ENCODE measurements at places on chromosomes 1 and 21. TPM values are rescaled to one million over a fixed set of nuclear protein-coding genes. Genes with fewer than 3 reads are reported as not detected.
A peak's percentile ranks its signal among the peaks of the same experiment; 100 is the strongest.

DNA sequence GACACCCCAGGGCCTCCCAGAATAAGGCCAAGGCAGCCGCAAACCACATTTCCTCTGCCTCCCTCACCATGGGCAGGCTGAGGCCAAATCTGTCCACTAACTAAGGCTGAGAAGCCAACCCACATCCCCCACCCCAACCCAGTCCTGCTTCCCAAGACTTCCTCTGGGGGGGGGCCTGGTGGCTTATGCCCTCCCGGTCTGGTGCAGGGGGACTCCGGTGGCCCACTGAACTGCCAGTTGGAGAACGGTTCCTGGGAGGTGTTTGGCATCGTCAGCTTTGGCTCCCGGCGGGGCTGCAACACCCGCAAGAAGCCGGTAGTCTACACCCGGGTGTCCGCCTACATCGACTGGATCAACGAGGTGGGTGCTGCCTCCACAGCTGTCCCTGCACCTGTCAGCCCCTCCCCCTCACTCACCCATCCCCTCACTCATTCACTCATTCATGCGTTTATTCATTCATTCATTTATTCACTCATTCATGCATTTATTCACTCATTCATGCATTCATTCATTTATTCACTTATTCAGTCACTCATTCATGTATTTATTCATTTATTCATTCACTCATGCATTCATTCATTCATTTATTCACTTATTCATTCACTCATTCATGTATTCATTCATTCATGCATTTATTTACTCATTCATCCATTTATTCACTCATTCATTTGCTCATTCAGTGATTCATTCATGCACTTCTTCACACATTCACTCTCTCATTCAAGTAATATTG, 7.3 kb downstream of the CTRC start:
- no peaks in the 10 kb centered on the region for H3K4me1 ChIP-seq
- H3K27me3 ChIP-seq: no peaks in the 10 kb centered on the region
- DNase-seq: no peak
- H3K36me3 ChIP-seq: no peaks in the 10 kb centered on the region
- H3K4me3 ChIP-seq: no peak overlapping the region

The HCRTR1 gene
- total RNA-seq: not detected

The C21orf58 gene
- total RNA-seq: 3.8 TPM

The C1QB gene
- 2,128 TPM for total RNA-seq

GRCh38 chr21:45882645-45883044, 98.9 kb upstream of the COL6A1 start:
- peaks cover 26% of the 10 kb centered on the region for H3K4me1 ChIP-seq
- H3K4me3 ChIP-seq: no peak overlapping the region
- no peaks in the 10 kb centered on the region for H3K36me3 ChIP-seq
- no peak overlapping the region for H3K27ac ChIP-seq

DNA sequence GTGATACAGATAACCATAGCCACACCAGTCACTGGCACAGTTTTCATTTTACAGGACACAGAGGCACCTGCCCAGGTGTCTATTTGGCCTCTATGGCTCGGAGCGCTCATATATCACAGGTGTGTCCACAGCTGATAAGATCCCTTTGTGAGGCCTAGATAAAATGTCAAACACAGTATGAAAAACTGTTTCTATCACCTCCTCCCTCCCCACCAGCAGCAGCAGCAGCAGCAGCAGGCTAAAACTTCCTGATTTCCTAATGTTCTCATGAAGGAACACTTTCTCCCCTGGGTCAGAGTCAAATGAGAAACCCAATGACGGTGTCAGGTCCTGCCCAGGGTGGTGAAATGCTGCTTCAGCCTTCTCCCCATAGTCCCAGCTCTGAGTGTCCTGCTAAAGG, 24.4 kb downstream of the ELAPOR1 start:
- H3K27ac ChIP-seq: no peak overlapping the region
- H3K27me3 ChIP-seq: no peaks in the 10 kb centered on the region
- no peak for DNase-seq
- no peaks in the 10 kb centered on the region for H3K4me1 ChIP-seq

- no peaks in the 10 kb centered on the region for H3K4me1 ChIP-seq
- H3K36me3 ChIP-seq: no peaks in the 10 kb centered on the region
- DNase-seq: no peak
- H3K27ac ChIP-seq: no peak overlapping the region
- no peaks in the 10 kb centered on the region for H3K27me3 ChIP-seq
- H3K4me3 ChIP-seq: no peak overlapping the region
Observed at GRCh38 chr1:14470802-14471201, 127.7 kb upstream of the KAZN start.

- no peaks in the 10 kb centered on the region for H3K36me3 ChIP-seq
- H3K27me3 ChIP-seq: peaks cover 97% of the 10 kb centered on the region
- no peak overlapping the region for H3K4me3 ChIP-seq
- H3K27ac ChIP-seq: no peak overlapping the region
Observed at GRCh38 chr1:156844102-156844501, 14.8 kb downstream of the INSRR start.

- H3K27me3 ChIP-seq: no peaks in the 10 kb centered on the region
- no peak for DNase-seq
- no peaks in the 10 kb centered on the region for H3K36me3 ChIP-seq
- H3K27ac ChIP-seq: no peak overlapping the region
Observed at GRCh38 chr1:217717959-217718358, 86.8 kb downstream of the SPATA17 start.

The OLIG1 gene
- 0.69 TPM for total RNA-seq

DNA sequence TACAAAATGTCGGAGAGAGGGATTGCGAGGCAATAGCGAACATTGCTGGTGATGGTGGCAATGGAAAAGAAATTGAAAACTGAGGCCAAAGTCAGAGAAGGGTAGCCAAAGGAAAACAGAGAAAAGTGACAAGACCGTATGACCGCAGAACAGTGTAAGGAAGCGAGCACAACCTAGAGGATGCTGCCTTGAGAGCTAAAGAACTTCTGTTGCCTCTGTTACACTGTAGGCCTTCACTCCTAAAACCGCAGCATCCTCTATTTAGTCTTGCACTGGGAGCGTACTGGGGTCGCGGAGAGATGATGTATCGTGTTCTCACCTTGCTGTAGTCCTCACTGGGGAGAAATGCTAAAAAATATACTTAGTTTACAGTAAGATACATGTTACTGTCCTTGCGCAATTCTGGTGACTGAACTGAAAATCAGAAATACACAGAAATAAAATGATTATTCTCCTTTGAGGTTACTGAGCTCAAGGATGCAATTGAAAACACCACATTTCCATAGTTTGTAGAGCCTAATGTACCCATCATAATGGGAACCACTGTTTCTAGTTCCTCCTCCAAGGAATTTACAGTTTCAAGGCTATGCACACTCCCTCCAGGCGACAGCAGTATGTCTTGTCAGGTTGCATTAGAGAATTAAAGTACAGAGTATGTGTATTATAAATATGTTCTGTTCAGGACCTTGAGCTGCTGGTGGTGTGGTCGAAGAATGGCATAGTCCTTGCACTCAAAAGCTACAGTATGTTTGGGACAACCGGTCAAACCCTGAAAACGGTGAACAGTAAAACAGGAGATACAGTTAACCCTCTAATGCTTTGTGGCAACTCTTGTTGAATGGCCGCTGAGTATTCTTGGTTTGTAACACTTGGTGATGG, 1.3 kb downstream of the NEK7 start:
- H3K4me1 ChIP-seq: peaks cover 35% of the 10 kb centered on the region
- DNase-seq: no peak
- H3K4me3 ChIP-seq: peak overlapping the region; percentile 91

- DNase-seq: no peak
- H3K4me3 ChIP-seq: no peak overlapping the region
- H3K27ac ChIP-seq: no peak overlapping the region
- no peaks in the 10 kb centered on the region for H3K27me3 ChIP-seq
- H3K36me3 ChIP-seq: no peaks in the 10 kb centered on the region
- no peaks in the 10 kb centered on the region for H3K4me1 ChIP-seq
Observed at GRCh38 chr1:222060210-222060916, 318.5 kb upstream of the DUSP10 start.

DNA sequence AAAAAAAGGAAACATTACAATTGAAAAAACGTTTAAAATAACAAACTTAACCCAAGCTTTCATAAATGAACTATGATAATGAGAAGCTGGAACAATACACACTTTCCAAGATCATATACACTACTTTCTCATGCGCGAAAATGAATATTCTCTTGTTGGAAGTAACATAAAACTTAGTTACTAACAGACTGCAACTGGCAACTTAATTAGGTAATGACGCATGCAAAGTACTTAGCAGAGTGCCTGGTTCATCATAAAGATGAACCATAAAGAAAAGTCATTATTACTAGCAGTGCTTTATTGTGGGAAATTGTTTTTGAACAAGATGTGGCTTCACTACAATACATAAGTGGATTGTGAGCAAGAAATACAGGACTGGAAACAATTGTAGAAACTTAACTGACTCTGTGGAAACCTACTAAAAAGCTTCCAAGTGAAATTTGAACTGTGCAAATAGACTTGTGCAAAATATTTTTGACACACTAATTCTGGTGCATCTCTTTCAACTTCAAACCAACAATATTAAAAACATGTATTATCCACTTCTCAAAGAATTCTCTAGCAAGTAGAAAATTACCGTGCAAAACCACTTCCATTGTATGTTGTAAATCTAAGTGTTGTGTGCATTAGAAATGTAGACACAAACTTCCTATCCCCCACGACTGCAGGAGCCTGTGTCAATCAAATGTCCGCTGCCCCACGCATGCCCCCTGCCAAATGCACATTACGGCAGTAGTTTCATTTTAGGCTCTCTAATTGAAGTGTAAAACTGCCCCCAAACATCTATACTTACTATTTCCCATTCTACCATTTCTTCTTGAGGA, 2.0 kb downstream of the ARHGAP29 start:
- peak overlapping the region; percentile 91 for H3K27ac ChIP-seq
- H3K4me3 ChIP-seq: peak overlapping the region; percentile 59
- peaks cover 11% of the 10 kb centered on the region for H3K27me3 ChIP-seq
- H3K4me1 ChIP-seq: peaks cover 6% of the 10 kb centered on the region
- H3K36me3 ChIP-seq: no peaks in the 10 kb centered on the region

GRCh38 chr1:161956097-161956496, 67.6 kb downstream of the OLFML2B start:
- no peaks in the 10 kb centered on the region for H3K4me1 ChIP-seq
- H3K4me3 ChIP-seq: no peak overlapping the region
- H3K27ac ChIP-seq: no peak overlapping the region
- H3K36me3 ChIP-seq: no peaks in the 10 kb centered on the region

DNA sequence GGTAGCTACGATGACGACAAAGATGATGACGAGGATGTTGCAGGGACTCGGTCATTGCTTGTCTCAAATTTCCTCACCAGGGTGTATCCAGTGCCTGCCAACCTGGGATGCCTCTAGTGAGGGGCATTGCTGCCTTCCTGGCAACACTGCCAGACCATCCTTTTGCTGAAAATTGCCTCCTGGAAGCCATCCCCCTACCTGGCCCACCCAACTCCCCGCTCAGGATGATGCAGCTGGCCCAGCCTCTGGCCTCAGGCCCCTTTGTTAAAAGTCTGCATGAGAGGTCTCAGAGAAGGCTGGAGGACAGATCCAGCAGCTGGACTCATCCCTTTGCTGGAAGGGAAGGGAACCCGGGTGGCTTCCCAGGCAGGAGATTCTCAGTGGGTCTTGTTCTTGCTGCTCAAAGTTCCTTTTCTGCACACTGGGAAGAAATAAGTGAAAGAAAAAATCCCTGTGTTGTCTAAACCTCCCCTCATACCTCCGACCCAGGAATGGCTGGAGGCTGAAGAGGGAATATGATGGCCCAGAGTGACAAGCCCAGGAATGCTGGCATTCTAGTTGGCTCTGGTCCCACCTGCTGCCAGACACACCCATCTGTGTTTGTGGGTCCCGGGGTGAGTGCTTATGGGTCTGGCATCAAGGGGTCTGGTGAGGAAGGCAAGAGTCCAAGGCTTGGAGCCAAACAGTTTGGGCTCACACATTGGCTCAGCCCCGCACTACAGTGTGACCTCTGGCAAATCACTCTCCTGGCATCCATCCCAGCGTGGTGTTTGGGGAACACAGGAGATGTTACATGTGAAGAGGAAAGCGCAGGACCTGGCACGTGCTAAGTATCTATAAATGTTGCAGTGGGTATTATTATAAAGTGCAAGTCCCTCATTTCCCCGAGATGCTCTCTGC, 6.7 kb upstream of the FNDC5 start:
- DNase-seq: peak; percentile 49
- no peak overlapping the region for H3K4me3 ChIP-seq
- H3K36me3 ChIP-seq: no peaks in the 10 kb centered on the region

The SERPINC1 gene
- 0.22 TPM for total RNA-seq

DNA sequence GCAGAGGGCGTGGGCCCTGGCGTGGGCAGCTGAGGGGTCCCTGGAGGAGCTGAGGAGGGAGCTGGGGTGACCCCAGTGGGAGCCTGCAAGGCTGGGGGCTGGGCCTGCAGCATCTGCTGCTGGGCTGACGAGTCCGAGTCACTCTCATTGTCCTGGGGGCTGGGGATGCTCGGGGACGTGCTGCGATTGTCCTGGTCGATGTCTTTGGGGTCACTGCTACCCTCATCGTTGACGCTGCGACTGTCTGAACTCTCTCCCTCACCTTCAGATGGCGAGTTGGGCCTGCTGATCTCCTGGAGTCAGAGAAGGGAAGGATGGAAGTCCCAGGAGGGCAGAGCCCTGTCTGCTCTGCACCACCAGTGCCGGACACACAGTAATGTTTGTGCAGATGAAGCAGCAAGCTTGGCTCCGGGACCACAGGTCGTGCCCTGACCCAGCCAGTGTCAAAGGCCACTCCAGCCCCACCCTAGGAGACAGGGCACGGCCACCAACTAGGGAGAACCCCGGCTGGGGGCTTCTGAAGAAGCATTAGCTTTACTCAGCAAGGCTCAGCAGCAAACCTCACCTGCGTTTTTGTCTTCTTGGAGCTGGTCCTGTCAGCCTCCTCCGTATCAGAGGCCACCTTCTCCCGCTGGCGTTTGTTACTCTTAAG, 43.4 kb downstream of the SLC45A1 start:
- peaks cover 97% of the 10 kb centered on the region for H3K36me3 ChIP-seq
- no peak for DNase-seq
- H3K4me1 ChIP-seq: peaks cover 23% of the 10 kb centered on the region
- no peak overlapping the region for H3K27ac ChIP-seq
- H3K27me3 ChIP-seq: no peaks in the 10 kb centered on the region

DNA sequence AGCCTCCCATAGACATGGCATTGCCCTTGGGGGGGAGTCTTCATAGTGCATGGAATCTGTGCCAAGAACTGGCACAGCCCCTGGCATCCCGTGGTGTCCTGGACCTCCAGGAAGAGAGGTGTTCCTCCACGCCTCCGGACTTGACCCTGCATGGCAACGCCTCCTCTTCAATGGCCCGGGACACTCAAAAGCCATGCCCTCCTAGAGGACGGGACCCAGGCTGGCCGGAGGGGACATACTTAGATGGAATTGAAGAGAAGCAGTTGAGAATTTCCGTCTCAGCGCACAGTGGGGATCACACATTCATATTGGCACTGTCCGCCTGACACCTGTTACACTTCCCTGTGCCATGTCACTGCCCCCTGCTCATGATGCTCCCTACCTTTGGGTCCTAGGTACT, 38.4 kb upstream of the TENT5C start:
- H3K27me3 ChIP-seq: no peaks in the 10 kb centered on the region
- no peak overlapping the region for H3K27ac ChIP-seq
- H3K4me3 ChIP-seq: no peak overlapping the region
- H3K4me1 ChIP-seq: peaks cover 3% of the 10 kb centered on the region
- peak; percentile 64 for DNase-seq
- no peaks in the 10 kb centered on the region for H3K36me3 ChIP-seq

The TSTD1 gene
- 24.3 TPM for total RNA-seq

The HAO2 gene
- 0.25 TPM for total RNA-seq

- no peak for DNase-seq
- no peak overlapping the region for H3K27ac ChIP-seq
- H3K4me1 ChIP-seq: no peaks in the 10 kb centered on the region
- no peaks in the 10 kb centered on the region for H3K27me3 ChIP-seq
Observed at GRCh38 chr1:77095236-77095635, 124.0 kb downstream of the PIGK start.

The MXRA8 gene
- total RNA-seq: 35.1 TPM
